Glomerular endothelial cell (primary cell): ENCODE measurements at places on chromosomes 3 and 15. TPM values are rescaled to one million over a fixed set of nuclear protein-coding genes. Genes with fewer than 3 reads are reported as not detected.

NDN gene
- 47.8 and 63.3 TPM in 2 replicates for total RNA-seq

THRB gene
- total RNA-seq = 0.06 and 1.6 TPM in 2 replicates

LINGO1 gene
- total RNA-seq = 0.18 TPM in 1 of 2 replicates, not detected in the other

SV2B gene
- 9.9 and 28.6 TPM in 2 replicates for total RNA-seq

- DNase-seq = no peak
Measured at GRCh38 chr3:81651139-81651538, 110.3 kb downstream of the GBE1 start.

DNA sequence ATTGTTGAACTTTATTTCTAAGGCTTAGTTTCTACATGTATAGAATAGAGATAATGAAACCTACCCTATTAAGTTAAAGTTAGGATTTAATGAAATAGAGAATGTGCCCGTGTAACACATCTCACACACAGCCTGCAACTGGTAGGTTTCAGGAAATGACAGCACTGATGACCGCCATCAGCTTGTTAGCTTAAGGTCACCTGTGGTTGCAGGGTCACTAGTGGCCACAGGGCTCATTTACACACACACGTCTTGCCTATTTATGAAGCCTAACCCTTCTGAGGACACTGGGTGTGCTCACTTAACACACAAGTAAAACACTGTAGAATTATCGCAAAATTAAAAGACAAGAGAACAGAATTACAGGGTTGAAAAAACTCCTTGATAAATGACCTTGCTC lies 20.1 kb downstream of the CHRM5 start:
- no peak for DNase-seq

DNA sequence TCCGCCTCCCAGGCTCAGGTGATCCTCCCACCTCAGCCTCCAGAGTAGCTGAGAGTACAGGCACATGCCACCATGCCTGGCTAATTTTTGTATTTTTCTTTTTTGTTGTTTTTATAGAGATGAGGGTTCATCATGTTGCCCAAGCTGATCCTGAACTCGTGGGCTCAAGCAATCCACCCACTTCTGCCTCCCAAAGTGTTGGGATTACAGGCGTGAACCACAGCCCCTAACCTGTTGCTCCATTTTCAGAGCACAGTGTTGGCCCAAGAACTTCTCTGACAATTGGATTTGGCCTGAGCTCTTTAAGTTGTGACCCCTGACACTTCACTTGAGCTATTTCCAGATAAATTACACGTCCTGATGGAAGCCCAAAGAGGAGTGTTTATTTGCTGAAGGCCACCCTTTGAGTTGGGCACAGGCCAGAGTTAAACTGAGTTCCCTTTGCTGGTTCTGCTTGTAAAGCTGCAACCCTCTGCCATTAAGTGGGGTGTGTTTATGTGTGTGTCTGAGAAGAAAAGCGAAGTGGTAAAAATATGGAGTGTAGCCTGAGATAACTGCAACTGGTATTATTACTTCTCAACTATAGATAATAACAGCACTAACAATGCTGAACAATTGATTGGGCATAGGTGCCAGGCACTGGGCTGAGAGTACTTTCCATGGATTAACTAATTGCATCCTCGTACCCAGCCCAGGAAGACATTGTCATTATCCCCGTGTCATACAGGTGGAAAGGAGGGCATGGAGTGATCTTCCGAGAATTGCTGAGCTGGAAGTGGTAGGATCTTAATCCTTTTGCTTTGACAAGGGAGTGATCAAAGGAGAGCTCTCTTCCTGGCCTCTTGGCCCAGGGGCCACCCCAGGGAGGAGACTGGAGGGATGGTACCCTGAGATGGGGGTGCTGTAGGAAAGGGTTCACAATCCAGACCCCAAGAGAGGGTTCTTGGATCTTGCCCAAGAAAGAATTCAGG lies 91.5 kb upstream of the PROK2 start:
- no peak for DNase-seq

DNA sequence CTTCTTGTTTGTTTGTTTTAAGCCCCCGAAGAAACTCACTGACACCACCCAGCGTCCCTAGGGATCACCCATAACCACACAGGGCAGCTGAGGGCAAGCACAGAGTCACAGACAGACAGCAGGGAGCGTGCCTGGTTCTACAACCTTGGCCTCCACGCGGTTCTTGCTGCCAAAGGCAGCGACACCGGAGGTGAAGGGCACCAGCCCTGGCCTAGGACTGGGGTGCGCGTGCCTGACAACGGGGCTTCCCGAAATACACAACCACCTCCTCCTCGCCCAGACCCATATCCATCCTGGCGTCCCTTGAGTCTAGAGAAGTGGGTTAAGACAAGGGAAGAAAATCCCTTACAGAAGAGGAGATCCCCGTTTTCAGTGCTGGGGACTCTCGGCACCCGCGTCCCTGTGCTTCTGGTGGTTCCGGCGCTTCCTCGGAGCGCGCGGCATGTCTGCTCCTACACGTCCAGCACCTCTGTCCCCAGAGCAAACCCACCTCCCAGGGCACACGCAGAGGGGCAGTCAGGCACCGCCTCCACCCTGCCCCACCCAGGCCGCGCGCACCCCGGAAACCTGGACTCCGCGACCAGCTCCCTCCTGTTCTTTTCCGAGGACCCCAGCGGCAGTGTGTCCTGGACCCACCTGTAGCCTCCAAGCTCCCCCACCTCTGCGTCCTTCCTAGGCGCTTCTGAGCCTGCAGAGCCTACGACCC lies 911 bp downstream of the RFTN1 start:
- DNase-seq = no peak

DNA sequence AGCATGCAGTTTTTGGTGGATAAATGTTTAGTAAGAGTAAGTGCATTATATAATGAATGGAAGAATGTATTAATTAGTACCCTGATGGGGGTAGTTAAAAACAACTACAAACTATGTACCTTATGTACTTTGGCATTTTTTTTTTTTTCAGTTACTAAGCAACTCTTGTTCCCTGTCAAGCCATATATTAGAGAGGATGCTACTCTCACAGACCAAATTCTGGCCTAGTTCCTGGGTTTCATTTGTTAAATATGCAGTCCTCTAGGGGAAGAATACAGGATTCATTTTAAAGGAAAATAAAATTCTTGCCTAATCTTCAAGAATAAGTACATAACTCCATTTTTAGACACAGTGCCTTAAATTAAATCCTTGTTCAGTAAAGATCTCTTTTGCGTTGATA lies 16.9 kb downstream of the FAM98B start:
- no peak for DNase-seq

DNA sequence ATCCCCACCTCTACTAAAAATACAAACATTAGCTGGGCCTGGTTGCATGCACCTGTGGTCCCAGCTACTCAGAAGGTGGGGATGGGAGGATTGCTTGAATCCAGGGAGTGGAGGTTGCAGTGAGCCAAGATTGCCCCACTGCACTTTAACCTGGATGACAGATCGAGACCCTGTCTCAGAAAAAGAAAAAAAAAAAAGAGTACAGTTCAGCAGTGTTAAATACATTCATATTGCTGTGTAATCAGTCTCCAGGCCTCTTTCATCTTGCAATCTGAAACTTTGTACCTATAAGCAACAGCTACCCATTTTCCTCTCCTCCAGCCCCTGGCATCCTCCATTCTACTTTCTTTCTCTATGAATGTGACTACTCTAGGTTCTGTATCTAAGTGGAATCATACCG lies 61.2 kb downstream of the LPP start:
- DNase-seq = no peak

DNA sequence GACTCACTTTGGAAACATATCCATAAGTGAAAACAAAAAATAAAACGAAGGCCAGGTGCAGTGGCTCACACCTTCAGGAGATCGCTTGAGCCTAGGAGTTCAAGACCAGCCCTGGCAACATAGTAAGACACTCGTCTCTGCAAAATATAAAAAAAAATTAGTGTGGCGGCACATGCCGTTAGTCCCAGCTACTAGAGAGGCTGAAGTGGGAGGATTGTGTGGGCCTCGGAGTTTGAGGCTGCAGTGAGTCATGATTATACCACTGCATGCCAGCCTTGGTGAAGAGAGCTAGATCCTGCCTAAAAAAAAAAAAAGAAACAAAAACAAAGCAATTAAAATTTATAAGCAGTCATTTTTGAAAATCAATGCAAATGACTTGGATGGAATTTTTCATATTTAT lies 54.7 kb upstream of the NANOGP8 start:
- DNase-seq = no peak

DNA sequence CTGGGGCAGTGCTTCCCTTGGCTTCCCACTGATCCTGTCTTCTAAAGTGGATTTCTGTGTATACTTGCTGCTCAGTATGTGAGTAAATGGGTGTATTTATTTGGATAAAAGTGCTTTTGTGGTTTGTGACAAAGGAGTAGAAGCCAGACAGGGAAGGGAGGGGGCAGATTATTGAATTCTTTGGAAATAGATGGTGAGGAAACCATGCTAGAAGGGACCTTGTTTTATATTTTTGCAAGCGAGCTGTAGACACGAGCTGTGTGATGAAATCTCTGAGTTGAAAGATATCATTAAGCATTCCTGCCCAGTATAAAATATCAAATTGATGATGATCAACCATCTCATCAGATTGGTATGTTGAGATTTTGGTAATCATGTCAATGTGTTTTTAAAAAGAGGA lies 68.9 kb downstream of the DUT start:
- DNase-seq = no peak

DNA sequence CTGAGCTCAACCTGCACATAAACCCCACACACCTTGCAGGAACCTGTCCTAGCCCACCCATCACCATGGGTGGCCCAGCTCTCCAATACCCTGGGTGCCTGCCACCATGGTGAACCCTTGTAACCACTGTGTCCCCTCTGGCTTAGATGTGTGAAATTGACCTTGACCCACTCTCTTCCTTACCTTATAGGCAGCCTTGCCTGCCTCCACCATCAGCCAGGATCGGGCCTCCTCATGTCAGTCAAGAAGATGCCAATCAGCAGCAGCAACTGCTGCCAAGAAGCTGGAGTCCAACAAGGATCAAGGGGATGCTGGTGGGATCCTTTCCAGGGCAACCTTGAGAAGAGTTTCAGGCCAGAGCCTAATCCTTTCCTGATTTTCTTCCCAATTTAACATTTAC lies 8.8 kb upstream of the CYP11A1 start:
- DNase-seq = no peak

GRCh38 chr3:37580237-37580636 lies 281.4 kb upstream of the CTDSPL start:
- no peak for DNase-seq

GRCh38 chr3:119613201-119613600 lies 15.5 kb downstream of the PLA1A start:
- DNase-seq = no peak

DNA sequence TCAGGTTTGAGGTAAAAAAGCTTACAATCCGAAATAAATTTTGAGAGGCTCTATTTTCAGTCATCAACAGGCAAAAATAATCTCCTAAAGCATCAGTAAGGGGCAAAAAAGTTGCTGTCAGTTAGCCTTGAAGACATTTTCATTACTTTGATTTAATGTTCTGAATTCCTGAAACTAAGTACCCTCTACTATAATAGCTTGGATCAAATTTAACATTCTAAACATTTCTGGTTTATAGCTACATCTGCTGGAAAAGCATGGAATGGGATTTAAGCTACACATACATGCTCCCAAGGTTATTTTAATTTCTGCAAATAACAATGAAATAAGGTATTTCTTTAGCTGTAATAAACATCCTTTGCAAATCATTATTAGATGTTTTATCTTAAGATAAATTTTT lies 245.4 kb downstream of the ULK4 start:
- no peak for DNase-seq

- no peak for DNase-seq
Measured at GRCh38 chr3:62758296-62759066, 116.7 kb downstream of the CADPS start.

DNA sequence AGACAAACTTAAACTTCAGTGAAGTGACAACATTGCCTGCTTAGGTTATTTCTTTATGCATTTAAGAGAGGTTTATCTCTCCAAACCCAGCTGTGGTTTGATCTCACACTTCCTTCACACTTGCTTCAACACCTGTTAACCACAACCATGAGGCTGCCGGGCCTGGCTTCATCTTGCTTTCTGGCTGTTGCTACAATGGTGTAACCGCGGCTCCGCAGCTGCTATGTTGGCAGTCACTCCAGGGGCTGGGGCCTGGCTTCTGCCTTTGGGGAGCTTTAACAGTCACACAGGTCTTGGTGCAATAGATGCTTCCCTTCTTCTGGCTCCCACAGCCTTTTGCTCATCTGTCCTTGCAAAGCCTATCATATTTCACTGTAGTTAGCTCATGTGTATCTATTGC lies 72.9 kb upstream of the MNS1 start:
- no peak for DNase-seq

GRCh38 chr3:153096731-153097131 lies 65.3 kb upstream of the RAP2B start:
- no peak for DNase-seq

DNA sequence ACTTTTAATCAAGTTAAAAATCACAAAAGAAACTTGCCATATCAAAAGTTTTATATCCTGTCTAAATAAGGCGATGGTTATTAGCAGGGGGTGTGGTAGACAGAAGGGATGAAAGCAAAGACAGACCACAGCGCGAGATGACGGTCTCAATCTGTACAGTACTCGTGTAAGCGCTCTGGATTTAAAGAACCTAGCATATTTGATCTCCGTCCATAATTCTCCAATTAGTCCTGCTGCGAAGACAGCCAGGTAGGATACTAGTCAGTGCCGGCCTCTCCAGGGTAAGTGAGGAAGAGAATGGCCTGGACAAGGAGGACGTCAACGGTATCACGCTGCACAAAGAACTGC lies 701 bp downstream of the SGO1 start:
- DNase-seq = no peak

GRCh38 chr3:60281970-60282369 lies 969.3 kb downstream of the FHIT start:
- DNase-seq = no peak

DNA sequence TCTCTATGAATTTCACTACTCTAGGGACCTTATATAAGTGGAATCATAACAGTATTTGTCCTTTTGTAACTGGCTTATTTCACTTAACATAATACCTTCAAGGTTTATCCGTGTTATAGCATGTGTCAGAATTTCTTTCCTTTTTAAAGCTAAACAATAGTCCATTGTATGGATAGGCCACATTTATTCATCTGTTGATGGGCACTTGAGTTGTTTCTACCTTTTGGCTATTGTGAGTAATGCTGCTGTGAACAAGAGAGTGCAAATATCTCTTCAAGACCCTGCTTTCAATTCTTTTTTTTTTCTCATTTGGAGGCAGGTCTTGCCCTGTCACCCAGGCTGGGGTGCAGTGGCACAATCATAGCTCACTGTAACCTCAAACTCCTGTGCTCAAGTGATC lies 56.5 kb downstream of the CHCHD6 start:
- no peak for DNase-seq

GRCh38 chr15:63476229-63476632 lies 28.2 kb upstream of the USP3 start:
- peak; percentile 44 for DNase-seq
